Stimulated activated CD4-positive, alpha-beta T cell treated with anti-CD3 and anti-CD28 coated beads, Interleukin-1b, Interleukin-23, amount 100 ng/mL, for 24 hours (primary cell): ENCODE measurements at places on chromosomes 2 and 18.

GRCh38 chr2:205656461-205656860, 25.8 kb upstream of the NRP2 start:
- DNase-seq: no peak

GRCh38 chr18:486929-487740, 13.4 kb downstream of the COLEC12 start:
- no peak for DNase-seq

GRCh38 chr18:76679259-76679658, 143.1 kb upstream of the ZNF236 start:
- no peak for DNase-seq

DNA sequence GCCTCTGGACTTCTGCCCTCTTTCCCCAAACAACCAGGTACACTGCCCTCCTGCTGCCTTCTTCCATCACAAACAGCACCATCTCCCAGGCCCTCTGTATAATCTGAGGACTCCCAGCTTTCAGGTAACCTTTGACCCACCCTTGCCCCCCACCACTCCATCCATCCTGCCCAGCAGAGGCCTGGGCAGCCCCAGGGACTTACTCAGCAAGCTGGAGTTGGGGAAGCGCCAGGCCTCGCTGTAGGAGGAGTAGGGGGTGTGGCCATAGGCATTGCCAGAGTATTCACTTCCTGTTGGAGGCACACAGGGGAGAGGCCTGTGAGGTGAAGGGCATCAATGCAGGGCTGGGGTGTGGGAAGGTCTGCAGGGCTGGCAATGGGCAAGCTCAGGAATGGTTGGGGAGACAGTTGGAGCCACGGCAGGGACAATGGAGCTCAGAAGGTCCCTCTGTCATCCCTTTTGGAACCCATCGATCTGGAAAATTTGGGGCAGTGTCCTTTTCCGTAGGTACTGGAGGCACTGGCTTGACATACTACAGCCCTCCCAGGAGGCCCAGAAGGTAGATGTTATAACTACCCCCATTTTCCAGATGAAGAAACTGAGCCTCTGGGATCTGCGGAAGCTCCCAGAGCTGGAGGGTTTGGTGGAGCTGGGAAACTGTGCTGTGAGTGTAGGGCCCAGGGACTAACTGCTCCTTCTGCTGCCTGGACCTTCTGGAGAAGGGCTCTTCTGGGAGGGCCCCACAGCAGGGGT, 46.3 kb downstream of the PSD4 start:
- no peak for DNase-seq

- DNase-seq: no peak
These were observed 683 bp upstream of the TBC1D8 start for GRCh38 chr2:101151859-101152271.

DNA sequence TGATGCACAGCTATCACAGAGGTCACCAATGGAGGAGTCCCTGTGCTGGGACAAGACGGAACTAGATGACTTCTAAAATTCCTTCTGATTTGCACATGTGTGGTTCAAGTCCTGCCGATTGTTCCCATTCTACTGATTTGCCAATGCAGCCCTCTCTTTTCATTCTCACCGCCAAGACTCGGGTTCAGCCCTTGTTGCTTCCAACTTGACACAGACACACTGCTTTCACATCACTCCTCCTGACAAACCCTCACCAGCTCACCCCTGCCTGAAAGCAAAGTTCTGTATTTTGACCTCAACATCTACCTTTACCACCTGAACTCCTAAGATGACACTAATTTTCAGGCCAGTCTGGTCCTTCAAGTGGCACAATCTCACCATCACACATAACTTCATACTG, 25.5 kb downstream of the REEP1 start:
- DNase-seq: no peak

DNA sequence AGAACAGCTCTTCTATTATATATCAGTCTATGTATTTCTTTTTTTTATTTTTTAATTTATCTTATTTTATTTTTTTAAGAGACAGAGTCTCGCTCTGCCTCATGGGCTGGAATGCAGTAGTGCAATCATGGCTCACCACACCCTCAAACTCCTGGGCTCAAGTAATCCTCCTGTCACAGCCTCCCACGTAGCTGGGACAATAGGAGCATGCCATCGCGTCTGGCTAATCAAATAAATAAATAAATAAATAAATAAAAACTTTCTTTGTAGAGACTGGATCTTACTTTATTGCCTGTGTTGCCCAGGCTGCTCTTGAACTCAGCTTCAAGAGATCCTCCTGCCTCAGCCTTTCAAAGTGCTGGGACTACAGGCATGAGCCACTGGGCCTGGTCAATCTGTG, 117.0 kb downstream of the RBMS1 start:
- DNase-seq: no peak
